Sciatic nerve (tissue), 2 donors: ENCODE measurements at places on chromosomes 3 and 15. TPM values are rescaled to one million over a fixed set of nuclear protein-coding genes. Genes with fewer than 3 reads are reported as not detected.

DNA sequence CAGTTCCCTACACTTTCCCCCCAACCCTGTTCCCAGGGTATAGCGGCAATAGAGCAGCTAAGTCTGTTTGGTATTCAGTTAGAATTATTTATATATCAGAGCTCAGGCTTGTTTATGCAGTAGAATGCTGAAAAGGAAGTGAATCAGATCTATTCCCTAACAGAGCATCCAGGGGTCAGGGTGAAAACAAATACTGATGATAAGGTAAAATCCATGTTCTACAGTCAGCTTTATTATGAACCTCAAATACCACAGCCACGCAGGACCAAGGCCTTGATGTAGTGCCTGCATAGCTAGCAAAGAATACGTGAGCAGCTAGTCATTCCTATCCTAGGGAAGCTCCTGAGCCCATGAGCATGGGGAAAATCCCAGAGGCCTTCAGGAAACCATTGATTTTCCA, 229.7 kb upstream of the ICE2 start:
- DNase-seq = no peak

DNA sequence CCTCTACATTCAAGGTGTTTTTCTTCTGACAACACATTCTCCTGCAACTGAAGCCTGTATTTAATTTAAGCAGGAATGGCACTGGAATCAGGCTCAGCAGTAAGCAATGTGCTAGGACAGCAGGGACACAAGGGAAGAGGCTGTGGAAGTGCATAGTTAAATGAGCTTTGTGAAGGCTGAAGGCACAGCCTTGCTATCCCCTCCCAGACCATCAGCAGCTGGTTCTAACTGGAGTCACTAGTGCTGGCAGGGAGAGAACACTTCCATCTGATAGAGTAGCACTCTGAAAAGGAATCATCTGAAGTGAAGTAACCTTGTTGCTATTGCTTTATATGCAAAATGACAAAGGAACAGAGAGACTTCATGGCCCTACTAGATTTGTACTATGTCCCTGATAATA, 14.7 kb downstream of the UQCC5 start:
- DNase-seq = no peak

GRCh38 chr3:11624161-11624560, 19.6 kb downstream of the VGLL4 start:
- no peak for DNase-seq

- DNase-seq = no peak
These were observed 652.5 kb downstream of the EDEM1 start for GRCh38 chr3:5840056-5840455.

DNA sequence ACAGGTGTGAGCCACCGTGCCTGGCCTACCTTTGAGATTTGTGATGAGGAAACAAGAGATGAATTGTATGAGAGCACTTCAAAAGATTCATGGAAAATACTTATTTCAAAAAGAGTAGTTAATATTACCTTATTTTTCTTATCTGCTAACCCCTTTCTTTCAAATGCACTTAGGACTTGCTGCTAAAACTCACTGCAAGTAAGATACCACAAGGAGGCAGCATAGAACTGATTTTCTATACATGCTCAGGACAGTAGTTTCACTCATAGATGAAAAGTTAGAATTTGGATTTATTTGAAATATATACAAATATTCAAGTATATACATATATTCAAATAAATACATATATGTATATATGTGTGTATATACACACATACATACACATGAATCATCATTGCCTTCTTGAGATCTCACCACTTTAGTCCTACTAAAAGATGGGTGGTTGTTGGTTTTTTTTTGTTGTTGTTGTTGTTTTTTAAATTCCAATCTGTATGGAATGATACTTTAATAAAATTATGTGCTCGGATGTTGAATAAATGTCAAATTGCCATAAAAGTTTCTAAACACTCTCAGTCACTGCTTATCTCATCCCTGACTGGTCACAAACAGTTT, 2.4 kb downstream of the CCNDBP1 start:
- no peak for DNase-seq

- DNase-seq = no peak
These were observed 9.4 kb upstream of the RAD18 start for GRCh38 chr3:8972639-8973038.

DNA sequence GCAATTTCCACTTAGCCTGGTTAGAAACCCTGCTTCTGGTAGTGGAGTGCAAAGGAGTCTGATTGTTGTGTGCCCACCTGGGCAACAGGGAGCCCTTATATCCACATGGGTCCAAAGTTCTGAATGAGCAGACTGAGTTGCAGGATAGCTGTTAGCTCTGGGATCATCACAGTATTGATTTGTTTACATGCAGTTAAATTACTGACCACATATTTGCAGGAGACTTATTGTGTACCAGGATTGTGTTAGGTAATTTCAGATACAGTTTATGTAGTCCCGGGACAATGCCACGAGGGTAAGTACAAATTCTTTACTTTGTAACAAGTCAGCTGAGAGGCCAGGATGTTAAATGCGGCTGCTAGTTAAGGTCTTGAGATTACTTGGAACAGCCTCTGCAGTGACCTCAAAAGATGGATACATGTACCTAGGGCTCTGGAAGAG, 18.8 kb downstream of the ARHGEF26 start:
- no peak for DNase-seq

TICRR gene
- 0.22 TPM for total RNA-seq

BCHE gene
- 2.6 TPM for total RNA-seq
